ENCODE measurements at places on chromosomes 1 and 21. TPM values are rescaled to one million over a fixed set of nuclear protein-coding genes. Genes with fewer than 3 reads are reported as not detected.

Gene FAM177B
- total RNA-seq: 0.34 TPM

Gene LEMD1
- total RNA-seq: 5.5 TPM

Gene DYNLT5
- total RNA-seq: 4.1 TPM

Gene C8A
- 0.64 TPM for total RNA-seq

Gene ZNF695
- total RNA-seq: 7.4 TPM

Gene ZBTB17
- 27.8 TPM for total RNA-seq

Gene TMEM82
- total RNA-seq: 1.1 TPM

Gene HFM1
- 7.1 TPM for total RNA-seq

Gene UTS2
- total RNA-seq: not detected

Gene OR2T35
- total RNA-seq: not detected

Gene GUCA2A
- 2.9 TPM for total RNA-seq

Gene SMG5
- total RNA-seq: 91.3 TPM

Measured in type B pancreatic cell (in vitro differentiated cells).